Hindlimb muscle (tissue), 1 donor: ENCODE measurements at places on chromosomes 4 and X. TPM values are rescaled to one million over a fixed set of nuclear protein-coding genes. Genes with fewer than 3 reads are reported as not detected.

TXLNG gene
- 9.2 TPM for polyA plus RNA-seq

ADH7 gene
- polyA plus RNA-seq, result not detected

PNMA6A gene
- polyA plus RNA-seq, result 2.5 TPM

MAGEA9B gene
- not detected for polyA plus RNA-seq

MMRN1 gene
- 2.2 TPM for polyA plus RNA-seq

ABLIM2 gene
- polyA plus RNA-seq, result 16.0 TPM

CTAG1B gene
- not detected for polyA plus RNA-seq

SLITRK2 gene
- polyA plus RNA-seq, result 0.49 TPM
